ENCODE measurements at places on chromosomes 6 and 20.

GRCh38 chr20:31862506-31862905 lies 7.8 kb downstream of the DUSP15 start:
- DNase-seq: no peak

GRCh38 chr6:69861986-69862385 lies 4.4 kb upstream of the COL19A1 start:
- DNase-seq: no peak

- no peak for DNase-seq
These were observed 177.8 kb upstream of the ARID1B start for GRCh38 chr6:156599366-156599765.

- no peak for DNase-seq
These were observed 110.4 kb downstream of the ADGB start for GRCh38 chr6:146709036-146709622.

DNA sequence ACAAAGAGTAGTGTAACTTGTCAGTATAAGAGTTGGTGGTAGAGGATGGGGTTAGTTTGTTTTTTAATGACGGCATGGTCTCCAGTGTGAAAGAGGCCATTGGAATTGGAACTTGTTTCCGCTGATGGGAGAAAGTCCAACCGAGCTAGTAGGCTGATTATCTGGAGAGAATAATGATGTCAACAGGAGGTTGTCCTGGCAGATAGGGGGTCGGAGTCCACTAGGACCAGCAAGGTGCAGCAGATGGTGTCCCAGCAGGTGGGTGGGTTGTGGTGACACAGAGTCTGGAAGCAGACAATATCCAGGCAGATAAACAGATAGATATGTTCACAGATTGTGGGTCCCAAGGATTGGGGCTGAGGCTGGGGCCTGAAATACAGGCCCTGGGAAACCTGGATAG lies 35.1 kb downstream of the PKIB start:
- DNase-seq: no peak

- DNase-seq: no peak
These were observed 149.9 kb downstream of the IBTK start for GRCh38 chr6:82097676-82098075.

DNA sequence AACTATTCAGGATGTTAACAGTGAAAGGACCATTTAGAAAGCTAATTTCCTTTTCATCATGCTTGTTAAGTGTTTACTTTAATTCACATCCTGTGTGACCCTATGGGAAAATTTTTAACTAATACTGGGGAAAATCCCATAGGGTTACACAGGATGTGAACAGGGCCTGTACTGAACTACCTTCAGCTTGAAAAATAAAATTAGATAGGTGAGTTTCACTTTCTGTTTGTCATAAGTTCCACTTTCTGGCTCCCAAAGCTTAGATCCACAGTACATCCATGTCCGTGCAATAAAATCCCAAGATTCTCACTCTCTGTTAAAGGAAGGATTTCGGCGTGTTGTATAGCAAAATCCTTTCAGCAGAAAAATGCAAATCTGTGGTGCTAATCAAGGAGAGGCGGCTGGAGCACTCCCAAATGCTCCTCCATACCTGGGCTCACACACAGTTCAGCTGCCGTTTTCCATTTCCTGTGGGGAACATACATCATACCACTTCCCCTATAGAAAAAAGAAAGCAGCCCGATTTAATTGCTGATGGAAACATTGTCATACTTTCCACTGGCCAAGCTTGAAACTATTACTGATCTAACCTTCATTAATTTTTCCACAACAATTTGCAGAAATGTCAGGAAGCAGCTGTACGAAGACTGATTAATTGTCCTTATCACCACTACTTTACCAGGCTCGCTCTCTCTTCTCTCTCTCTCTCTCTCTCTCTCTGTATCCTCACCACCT lies 125.2 kb downstream of the HIVEP2 start:
- DNase-seq: peak; percentile 31

DNA sequence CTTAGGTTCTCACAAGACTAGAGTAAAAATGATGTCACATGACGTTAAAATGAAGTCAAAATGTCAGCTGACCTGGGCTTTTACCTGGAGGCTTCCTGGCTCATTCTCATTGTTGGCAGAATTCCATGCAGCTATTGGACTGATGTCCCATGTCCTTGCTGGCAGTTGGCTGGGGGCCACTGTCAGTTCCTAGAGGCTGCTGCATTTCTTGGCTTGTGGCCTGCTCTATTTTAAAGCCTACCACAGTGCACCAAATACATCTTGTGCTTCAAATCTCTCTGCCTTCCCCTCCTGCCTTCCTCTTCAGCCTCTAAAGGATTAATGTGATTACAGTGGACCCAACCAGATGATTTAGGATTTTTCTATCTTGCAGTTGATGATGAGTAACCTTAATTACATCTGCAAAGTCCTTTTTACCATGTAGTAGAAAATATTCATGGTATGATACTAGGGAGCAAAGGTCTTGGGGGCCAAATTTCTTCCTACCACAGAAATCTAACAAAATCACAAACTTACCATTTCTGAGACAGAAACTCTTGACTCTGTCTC lies 81.9 kb downstream of the FIG4 start:
- no peak for DNase-seq

DNA sequence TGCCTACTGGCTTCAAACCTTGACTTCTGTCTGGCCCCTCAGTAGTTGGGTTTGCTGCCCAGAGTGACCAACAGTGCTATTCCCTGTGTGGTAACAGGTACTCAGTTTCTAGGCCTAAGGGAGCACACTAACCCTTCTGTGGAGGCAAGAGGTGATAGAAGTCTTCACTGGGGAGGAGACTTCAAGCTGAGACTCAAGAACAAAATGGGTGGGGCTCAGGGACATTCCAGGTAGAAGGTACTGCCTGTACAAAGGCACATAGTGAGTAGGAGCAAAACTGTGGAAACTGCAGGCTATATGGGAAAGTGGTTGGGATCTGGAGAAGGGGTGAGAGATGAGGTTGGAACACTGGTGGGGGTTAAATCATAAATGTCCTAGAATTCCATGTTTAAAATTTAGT lies 2.3 kb upstream of the SCAND1 start:
- DNase-seq: no peak

GRCh38 chr6:117502580-117502979 lies 20.1 kb downstream of the DCBLD1 start:
- no peak for DNase-seq

DNA sequence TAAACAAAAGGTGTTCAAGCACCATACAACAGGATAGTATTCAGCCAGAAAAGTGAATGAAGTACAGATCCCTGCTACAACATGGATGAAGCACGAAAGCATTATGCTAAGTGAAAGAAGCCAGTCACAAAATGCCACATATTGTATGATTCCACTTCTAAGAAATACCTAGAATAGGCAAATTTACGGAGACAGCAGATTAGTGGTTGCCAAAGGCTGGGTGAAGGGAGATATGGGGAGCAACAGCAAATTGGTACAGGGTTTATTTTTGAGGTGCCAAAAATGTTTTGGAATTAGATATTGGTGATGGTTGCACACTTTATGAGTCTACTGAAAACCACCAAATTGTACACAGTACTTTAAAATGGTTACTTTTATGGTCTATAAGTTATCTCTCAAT lies 23.2 kb downstream of the MAP3K5 start:
- DNase-seq: no peak

- DNase-seq: no peak
These were observed 193.3 kb downstream of the PHACTR1 start for GRCh38 chr6:12909833-12910232.

GRCh38 chr6:118632359-118632758 lies 19.0 kb downstream of the CEP85L start:
- DNase-seq: no peak

GRCh38 chr20:36085686-36086267 lies 68.8 kb upstream of the EPB41L1 start:
- no peak for DNase-seq

GRCh38 chr6:140311146-140311545 lies 936.7 kb upstream of the CITED2 start:
- no peak for DNase-seq

DNA sequence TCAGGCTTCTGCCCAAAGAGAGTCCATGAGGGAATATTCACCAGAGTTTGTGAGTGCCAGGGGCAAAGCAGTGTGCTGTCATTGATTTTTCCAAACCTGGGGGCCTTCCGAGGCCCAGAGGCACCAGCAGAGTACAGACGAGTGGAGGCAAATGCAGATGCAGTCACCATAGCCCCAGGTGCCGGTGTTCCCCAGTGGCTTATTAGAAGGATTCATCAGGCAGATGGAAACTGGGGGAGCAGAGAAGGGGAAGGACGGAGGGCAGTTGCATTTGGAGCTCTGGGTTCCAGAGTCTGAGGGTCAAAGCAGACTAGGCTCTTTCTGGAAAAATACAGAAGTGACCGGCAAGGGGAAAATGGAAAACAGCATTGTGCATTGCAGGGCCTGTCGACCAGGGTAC lies 184.2 kb downstream of the ANKRD60 start:
- DNase-seq: no peak

- no peak for DNase-seq
These were observed 139.1 kb upstream of the KCNG1 start for GRCh38 chr20:51162015-51162414.

- no peak for DNase-seq
These were observed 144.2 kb downstream of the BTBD9 start for GRCh38 chr6:38495518-38495917.

DNA sequence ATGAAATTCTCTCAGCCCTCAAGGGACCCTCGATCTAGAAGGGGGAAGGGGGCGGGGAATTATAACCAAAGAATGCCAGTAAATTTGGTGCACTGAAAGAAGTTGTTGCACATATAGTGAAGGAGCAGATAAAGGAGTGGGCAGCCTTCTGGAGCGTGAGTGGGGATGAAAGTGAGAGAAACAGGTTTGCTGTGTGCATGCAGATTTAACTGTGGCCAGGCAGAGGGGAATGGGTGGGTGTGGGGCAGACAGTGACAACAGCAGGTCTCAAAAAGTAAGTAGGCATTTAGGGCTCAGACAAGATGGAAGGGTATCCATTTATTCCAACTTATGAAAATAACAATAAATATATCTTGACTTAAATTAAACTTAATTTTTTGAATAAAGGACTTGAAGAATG lies 149.1 kb downstream of the KCNQ5 start:
- no peak for DNase-seq

GRCh38 chr6:148998704-148999103 lies 251.9 kb downstream of the UST start:
- no peak for DNase-seq

GRCh38 chr6:66328200-66328599 lies 621.2 kb upstream of the EYS start:
- no peak for DNase-seq

DNA sequence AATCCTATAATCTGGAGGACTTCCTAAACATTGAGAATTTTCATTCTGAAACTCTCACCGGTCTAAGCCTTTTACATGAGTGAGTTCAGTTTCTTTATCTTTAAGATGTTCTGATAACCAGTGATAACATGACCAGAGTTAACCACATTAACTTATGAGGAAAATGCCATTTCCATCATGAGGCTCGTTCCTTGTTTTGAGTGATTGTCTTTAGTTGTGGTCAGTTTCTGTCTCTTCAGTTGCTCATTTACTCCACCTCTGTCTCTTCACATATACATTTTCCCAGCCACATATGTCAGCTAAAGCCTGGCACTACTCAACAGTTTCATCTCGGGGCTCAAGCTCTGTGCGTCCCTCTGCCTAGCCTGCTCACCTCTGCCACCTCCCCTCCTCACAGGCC lies 70.4 kb downstream of the JAG1 start:
- DNase-seq: no peak

GRCh38 chr6:16358531-16359138 lies 120.2 kb downstream of the GMPR start:
- DNase-seq: no peak

DNA sequence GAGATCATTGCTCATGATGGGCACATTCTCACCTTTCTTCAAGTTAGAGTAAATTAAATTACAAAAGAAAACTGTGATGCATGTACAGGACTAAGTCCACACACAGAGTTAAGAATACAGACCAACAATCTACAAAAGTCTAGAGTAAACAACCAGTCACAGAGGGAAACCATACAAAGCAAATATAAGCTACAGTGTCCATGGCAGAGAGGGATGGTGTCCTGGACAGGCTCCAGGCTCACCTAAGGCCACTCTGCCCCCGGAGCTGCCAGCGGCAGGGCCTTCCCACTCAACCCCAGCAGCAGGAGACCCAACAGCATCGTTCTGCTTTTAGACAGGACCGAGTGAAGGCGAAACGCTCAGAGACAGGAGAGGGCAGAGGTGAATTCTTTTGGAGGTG lies 16.0 kb downstream of the PDE10A start:
- DNase-seq: no peak

- no peak for DNase-seq
These were observed 287.0 kb upstream of the SUPT3H start for GRCh38 chr6:45664707-45665106.

- DNase-seq: no peak
These were observed 7.3 kb downstream of the TMEM181 start for GRCh38 chr6:158567152-158567551.

- no peak for DNase-seq
These were observed 20.0 kb upstream of the PHF3 start for GRCh38 chr6:63615590-63615989.
